ENCODE measurements at places on chromosomes 6 and 20.

DNA sequence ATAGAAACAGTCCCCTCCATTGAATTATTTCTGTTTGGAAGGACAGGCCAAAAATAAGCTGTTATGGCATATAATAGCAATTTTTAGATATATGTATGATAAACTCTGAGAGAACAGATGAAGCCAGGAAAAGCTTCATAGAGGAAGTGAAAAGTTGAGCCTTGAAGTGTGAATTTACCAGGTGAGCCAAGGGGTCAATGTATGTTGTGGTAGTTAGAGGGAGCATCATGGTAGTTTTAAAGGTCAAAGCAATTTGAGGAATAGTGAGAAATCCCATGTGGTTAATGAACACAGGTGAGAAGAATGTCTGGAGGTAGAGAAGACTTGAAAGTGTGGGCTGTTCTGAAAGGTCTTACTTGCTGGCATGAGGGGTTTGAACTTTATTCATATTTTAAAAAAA, 47.0 kb downstream of the COL19A1 start:
- no peak for DNase-seq

DNA sequence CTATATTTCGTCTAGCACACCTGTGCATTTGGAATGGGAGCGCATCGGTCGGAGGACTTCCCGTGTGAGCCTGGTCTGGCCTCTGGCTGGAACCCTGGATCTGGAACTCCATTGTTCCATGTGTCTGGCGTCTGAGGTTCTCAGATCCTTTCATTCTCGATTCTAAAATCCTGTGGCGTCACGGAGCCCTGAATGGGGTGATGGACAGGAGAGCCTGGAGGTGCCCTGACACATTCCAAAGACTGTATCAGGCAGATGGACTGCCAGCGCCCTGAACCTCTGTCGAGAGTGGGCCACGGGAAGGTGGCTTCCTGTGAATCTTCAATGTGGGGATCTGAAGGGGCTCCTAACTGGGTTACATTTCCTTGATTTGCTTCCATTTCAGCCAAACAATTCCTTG, 20.6 kb downstream of the MYH7B start:
- no peak for DNase-seq

DNA sequence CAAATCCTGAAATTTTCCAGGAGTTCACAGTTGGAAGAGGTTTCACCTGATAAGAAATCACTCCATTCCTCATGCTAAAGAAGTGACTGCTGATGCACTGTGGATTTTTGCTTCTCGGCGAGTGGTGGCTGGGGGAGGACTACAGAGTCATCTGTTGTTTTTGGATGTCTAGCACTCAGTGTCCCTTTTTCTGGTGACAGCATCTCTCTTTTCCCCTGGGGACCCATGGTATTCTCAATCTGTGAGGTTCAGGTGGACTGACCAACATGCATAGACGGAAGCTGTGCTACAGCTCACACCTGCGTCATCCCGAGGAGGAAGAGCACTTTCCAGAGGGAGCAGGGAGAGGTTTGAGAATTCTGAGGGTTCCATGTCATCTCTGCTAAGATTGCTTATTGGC, 42.7 kb upstream of the ZNF831 start:
- no peak for DNase-seq

- DNase-seq: no peak
These were observed 75.1 kb downstream of the CNBD2 start for GRCh38 chr20:36043441-36043840.

GRCh38 chr6:7960848-7961247, 50.3 kb upstream of the TXNDC5 start:
- no peak for DNase-seq

GRCh38 chr6:10448096-10448495, 33.2 kb upstream of the TFAP2A start:
- no peak for DNase-seq

- DNase-seq: peak; percentile 42
These were observed 7.7 kb upstream of the ZNF334 start for GRCh38 chr20:46520976-46521579.

GRCh38 chr6:109447087-109447486, 6.6 kb downstream of the SMPD2 start:
- no peak for DNase-seq

Measured in NCI-H1105 (cell line).